Peyer's patch (tissue), 4 donors: ENCODE measurements at places on chromosomes 1 and 21. TPM values are rescaled to one million over a fixed set of nuclear protein-coding genes. Genes with fewer than 3 reads are reported as not detected.

DNA sequence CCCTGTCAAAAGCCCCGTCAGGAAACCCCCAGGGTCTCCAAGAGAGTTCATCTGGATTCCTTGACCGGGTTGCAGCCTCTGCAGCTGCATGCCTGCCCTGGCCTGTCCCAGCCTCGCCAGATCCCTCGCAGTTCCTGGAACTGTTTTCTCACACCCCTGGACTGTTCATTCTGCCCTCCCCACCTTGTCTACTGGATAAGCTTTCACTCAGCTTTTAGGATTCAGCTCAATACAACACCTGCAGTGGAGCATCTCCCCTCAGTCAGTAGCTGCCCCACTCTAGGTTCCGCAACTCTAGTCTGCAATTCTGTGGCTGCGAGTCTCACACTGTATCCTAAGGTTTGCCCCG lies 67.2 kb downstream of the FAM163A start:
- H3K4me3 ChIP-seq: no peak overlapping the region
- H3K27ac ChIP-seq: no peak overlapping the region
- no peaks in the 10 kb centered on the region for H3K36me3 ChIP-seq

- no peaks in the 10 kb centered on the region for H3K36me3 ChIP-seq
- no peak overlapping the region for H3K27ac ChIP-seq
- DNase-seq: no peak
- H3K27me3 ChIP-seq: no peaks in the 10 kb centered on the region
- no peaks in the 10 kb centered on the region for H3K4me1 ChIP-seq
- no peak overlapping the region for H3K4me3 ChIP-seq
Measured at GRCh38 chr1:169161496-169162194, 55.2 kb downstream of the ATP1B1 start.

DNA sequence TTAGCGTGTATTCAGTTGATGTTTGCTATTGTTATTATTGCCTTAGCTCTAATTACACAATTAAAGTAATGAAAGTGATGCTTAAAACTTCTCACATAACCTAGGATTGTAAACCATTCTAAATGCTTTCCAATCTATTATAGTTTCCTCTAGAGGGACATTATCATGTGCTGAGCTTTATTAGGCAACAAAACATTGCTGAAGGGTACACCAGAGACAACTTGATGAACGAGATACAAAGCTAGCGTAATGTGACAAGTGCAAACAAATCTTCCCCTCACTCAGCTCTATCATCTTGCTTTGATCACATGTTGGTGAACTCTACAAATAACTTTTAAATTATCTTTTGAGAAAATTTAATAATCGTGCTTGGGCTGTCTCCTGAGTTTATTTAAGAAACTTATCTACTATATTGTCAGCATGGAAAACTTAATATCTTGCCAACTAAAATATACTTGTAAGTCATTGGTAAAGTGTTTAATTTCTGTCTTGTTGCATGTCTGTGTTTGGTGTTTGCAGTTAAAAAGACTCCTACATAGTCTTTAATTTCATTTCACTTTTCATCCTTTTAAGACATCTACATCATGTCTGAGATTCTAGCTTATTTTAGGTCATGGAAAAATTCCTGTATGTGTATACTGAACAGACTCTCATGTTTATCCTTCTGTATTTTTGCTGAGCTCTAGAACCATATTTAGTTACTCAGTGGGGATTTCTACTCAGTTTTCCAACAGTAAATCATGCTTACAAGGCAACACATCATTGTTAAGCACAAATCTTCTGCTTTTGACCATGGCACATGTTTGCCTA lies 104.2 kb upstream of the ADAMTS5 start:
- H3K27me3 ChIP-seq: no peaks in the 10 kb centered on the region
- H3K4me3 ChIP-seq: no peak overlapping the region
- H3K36me3 ChIP-seq: no peaks in the 10 kb centered on the region
- no peak overlapping the region for H3K27ac ChIP-seq

GRCh38 chr1:235671992-235672391 lies 22.4 kb upstream of the GNG4 start:
- H3K27me3 ChIP-seq: no peaks in the 10 kb centered on the region
- no peak for DNase-seq
- H3K4me3 ChIP-seq: no peak overlapping the region
- peaks cover 51% of the 10 kb centered on the region for H3K36me3 ChIP-seq
- H3K27ac ChIP-seq: no peak overlapping the region
- H3K4me1 ChIP-seq: no peaks in the 10 kb centered on the region

GRCh38 chr1:173330149-173330951 lies 123.2 kb upstream of the TNFSF4 start:
- no peaks in the 10 kb centered on the region for H3K4me1 ChIP-seq
- DNase-seq: no peak
- peak overlapping the region; percentile 17 for H3K27ac ChIP-seq
- no peak overlapping the region for H3K4me3 ChIP-seq
- no peaks in the 10 kb centered on the region for H3K36me3 ChIP-seq

- no peaks in the 10 kb centered on the region for H3K27me3 ChIP-seq
- H3K4me1 ChIP-seq: no peaks in the 10 kb centered on the region
- H3K4me3 ChIP-seq: no peak overlapping the region
- DNase-seq: no peak
Measured at GRCh38 chr1:33131191-33131590, 50.2 kb downstream of the AZIN2 start.

GRCh38 chr1:26391450-26391849 lies 18.9 kb upstream of the ZNF683 start:
- no peak overlapping the region for H3K27ac ChIP-seq
- H3K4me1 ChIP-seq: no peaks in the 10 kb centered on the region
- peak; percentile 55 for DNase-seq
- H3K36me3 ChIP-seq: no peaks in the 10 kb centered on the region

DNA sequence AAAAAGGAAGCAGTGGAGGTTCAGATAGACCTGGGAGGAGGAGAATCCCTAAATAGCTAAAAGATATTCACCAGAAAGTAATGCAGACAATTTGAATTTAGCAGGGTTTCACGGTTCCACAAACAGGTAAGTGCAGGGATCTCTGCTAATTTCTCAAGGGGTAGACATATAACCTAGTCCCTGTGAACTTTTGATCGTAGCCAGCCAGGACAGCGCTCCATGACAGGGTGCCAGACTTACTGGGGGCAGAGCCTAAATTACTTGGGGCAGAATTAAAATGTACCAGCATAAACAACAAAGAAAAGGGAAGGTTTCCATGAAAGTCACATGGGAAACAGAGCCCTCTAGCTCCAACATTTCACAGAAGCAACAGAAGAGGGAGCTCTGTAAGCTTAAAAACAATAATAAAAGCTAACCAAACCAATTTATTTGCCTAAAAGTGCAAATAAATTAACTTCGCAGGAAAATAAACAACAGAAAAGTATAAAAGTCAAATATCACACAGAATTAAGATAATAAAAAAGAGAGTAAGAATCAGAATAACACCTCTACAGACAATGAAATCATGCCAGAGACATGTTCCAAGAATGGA lies 198.3 kb downstream of the DUSP10 start:
- no peaks in the 10 kb centered on the region for H3K4me1 ChIP-seq
- H3K27ac ChIP-seq: no peak overlapping the region
- H3K27me3 ChIP-seq: no peaks in the 10 kb centered on the region
- H3K36me3 ChIP-seq: no peaks in the 10 kb centered on the region
- no peak overlapping the region for H3K4me3 ChIP-seq
- no peak for DNase-seq

GRCh38 chr1:155472491-155473083 lies 90.0 kb downstream of the ASH1L start:
- no peak overlapping the region for H3K27ac ChIP-seq
- H3K4me1 ChIP-seq: no peaks in the 10 kb centered on the region
- H3K4me3 ChIP-seq: no peak overlapping the region
- H3K36me3 ChIP-seq: no peaks in the 10 kb centered on the region
- no peak for DNase-seq
- no peaks in the 10 kb centered on the region for H3K27me3 ChIP-seq

DNA sequence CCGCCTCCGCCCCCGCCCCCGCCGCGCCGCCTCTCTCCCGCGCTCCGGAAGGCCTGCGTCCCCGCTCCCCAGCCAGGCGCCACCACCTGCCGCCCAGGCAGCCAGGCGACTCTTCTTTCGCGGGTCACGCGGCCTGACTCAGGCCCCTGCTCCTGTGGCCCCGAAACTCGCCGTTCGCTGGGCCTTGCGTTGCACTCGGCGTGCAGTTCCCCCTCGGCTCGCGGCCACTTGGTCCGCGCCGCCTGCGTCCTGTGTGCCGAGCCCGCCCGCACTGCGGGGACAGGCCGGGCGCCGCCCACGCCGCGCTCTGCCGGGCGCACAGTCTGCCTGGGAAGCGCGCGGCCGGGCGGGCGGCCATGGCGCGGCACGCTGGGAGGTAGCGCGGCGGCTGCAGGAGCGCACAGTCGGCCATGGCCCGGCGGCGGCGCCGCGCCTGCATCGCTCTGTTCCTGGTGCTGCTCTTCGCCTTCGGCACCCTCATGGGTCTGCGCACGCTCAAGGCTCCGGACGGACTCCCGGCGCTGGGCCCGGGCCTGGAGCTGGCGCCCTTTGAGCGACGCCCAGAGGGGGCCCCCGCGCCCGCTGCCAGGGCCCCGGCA lies at the start of gene MANEAL:
MANEAL (plus strand) TSS at position 75 of the 599 bp plus-strand sequence; CDS start at position 411, 336 bp downstream.
- DNase-seq: peak; percentile 37
- H3K27ac ChIP-seq: no peak within 1 kb of the TSS
- H3K4me1 ChIP-seq: peaks cover 17% of the 10 kb centered on the region
- H3K4me3 ChIP-seq: peak within 1 kb of the TSS; percentile 74
- H3K27me3 ChIP-seq: no peaks in the 10 kb centered on the region

GRCh38 chr1:59046730-59047157 lies 250.2 kb upstream of the FGGY start:
- H3K36me3 ChIP-seq: no peaks in the 10 kb centered on the region
- H3K27me3 ChIP-seq: no peaks in the 10 kb centered on the region
- peak; percentile 68 for DNase-seq

- no peaks in the 10 kb centered on the region for H3K36me3 ChIP-seq
- H3K27me3 ChIP-seq: no peaks in the 10 kb centered on the region
- no peak for DNase-seq
Measured at GRCh38 chr21:38314558-38314957, 57.8 kb downstream of the KCNJ15 start.

DNA sequence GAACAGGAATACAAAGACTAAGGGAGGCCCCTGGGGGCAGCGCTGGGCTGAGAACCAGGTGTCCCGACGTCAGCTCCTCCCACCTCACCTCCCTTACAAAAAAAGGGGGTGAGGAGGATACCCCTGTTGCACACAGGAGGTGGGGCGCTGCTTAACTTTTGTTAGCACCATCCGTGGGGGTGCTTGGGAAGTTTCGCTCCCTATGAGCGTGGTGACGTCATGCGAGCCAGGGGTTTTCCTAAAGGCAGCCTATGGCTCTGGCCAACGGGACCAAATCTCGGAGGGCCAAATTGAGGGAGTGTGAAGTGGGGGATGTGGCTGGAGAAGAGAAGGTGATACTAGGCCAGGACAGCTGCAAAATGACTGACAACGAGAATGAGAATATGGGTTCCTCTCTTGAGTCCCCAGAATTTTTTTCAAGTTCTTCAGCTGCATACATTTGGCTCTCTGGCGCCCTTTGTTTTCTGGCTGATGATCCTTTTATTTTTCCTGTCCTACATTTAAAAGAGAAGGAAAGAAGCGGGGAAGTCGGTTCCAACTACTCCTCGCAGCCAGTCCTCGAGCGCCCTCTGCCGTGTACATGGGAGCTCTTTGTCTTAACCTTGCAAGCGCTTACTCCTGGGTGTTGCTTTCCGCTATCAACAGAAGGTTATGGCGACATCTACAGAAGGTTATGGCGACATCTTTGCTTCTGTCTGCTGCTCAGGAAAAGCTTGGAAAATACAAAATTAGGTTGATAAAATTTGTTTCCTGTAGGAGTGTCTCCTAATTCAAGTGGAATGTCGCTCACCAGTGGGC lies 48.0 kb upstream of the ZC3H11B start:
- no peaks in the 10 kb centered on the region for H3K36me3 ChIP-seq
- peak; percentile 68 for DNase-seq
- H3K4me3 ChIP-seq: no peak overlapping the region
- no peaks in the 10 kb centered on the region for H3K27me3 ChIP-seq
- H3K4me1 ChIP-seq: no peaks in the 10 kb centered on the region
- H3K27ac ChIP-seq: no peak overlapping the region

DNA sequence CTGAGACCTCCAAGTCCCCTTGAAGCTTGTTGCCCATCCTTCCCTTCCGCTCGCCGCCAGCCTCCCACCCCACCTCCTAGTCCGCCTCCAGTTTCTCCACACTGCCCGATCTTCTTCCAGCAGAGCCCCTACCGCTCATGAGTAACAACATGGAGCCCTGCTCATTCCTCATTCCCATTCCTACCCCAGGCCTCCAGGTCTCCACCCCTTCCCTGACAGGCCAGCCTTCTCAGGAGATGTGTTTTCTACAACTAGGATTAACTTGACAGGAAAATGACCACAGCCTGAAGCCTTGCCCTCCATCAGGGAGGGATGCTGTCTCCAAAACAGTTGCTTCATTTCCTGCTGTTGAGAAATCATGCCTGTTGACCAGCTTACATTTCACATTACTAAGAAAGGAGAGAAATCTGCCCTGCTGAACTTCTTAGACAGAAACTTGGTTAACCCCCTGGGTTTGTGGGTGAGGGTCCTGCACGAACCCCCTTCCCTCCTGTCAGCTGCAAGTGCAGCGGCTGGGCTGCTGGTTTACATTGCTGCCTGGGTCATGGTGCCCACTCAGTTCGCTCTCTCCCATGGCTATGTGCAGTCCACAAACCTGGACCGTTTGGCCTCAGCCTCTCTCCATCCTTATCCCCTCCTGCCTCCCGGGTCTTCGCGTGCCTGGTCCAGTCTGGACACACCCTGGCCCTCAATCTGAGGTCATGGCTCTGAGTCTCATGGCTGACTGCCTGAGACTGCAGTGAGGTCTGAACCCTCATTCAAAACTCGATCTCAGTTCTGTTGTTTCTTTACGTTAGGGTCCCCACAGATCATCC lies 16.1 kb upstream of the CHI3L1 start:
- H3K27ac ChIP-seq: peak overlapping the region; percentile 77
- no peak overlapping the region for H3K4me3 ChIP-seq
- H3K36me3 ChIP-seq: no peaks in the 10 kb centered on the region
- peak; percentile 65 for DNase-seq

GRCh38 chr1:230208619-230209261 lies 141.7 kb downstream of the GALNT2 start:
- H3K36me3 ChIP-seq: peaks cover 10% of the 10 kb centered on the region
- no peak overlapping the region for H3K4me3 ChIP-seq
- H3K4me1 ChIP-seq: peaks cover 23% of the 10 kb centered on the region

- H3K4me1 ChIP-seq: no peaks in the 10 kb centered on the region
- DNase-seq: no peak
- no peak overlapping the region for H3K27ac ChIP-seq
- no peaks in the 10 kb centered on the region for H3K36me3 ChIP-seq
- no peak overlapping the region for H3K4me3 ChIP-seq
Measured at GRCh38 chr1:59667020-59667419, 147.7 kb upstream of the HOOK1 start.

GRCh38 chr1:1164701-1165451 lies 8.8 kb upstream of the TTLL10 start:
- H3K4me1 ChIP-seq: peaks cover 49% of the 10 kb centered on the region
- no peaks in the 10 kb centered on the region for H3K36me3 ChIP-seq
- no peaks in the 10 kb centered on the region for H3K27me3 ChIP-seq
- H3K4me3 ChIP-seq: peak overlapping the region; percentile 73

Gene NOTCH2
- 41.2 TPM for total RNA-seq

Gene WNT9A
- 0.83 TPM for total RNA-seq

Gene ACTL8
- not detected for total RNA-seq

Gene SHISAL2A
- 7.4 TPM for total RNA-seq

Gene GUCA2B
- total RNA-seq: 708 TPM

Gene TMEM79
- 1.9 TPM for total RNA-seq

Gene ZNF593OS
- total RNA-seq: not detected

Gene KRTAP20-1
- not detected for total RNA-seq

Gene GJA4
- 2.8 TPM for total RNA-seq

Gene GABRD
- not detected for total RNA-seq

Gene GPR52
- total RNA-seq: 23.7 TPM

Gene EFHD2
- total RNA-seq: 189 TPM
